MG63 (cell line): ENCODE measurements at places on chromosomes 7 and 10.

DNA sequence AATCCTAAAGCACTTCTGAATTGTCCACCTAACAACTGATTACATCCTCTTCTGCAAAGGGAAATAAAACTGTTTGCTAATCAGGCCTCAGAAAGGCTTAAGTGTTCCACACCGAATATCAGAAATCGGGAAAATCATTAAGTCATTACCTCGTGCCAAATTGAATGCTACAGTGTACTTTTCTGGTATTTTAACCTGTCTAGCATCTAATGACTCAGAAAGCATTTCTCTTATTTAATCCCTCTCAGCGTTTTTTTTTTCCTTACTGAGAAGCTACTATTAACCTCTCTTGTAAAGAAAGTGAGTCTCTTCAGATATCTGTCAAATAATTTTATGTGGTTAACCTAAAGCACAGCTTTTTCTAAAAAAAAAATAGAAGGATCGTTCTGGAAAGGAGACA lies 28.6 kb downstream of the VIM start:
- DNase-seq = no peak

DNA sequence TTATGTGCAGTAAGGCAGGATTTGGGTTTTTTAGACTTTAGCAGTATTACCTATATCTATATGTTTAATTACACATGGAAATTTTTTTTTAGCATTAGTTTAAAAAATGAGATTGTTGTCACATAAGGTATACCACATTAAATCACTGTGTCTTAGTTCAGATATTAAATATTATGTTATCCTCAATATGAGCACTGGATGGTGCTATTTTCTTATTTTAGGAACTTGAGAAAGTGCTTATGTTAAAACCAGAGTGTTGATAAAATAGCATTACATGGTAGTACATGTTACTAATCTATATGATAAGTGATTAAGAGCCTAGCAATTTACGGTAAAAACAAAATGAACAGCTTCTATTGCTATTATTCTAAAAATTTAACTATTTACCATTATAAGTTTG lies 28.8 kb downstream of the MIOS start:
- no peak for DNase-seq

GRCh38 chr7:93910076-93910994 lies 4.0 kb downstream of the GNGT1 start:
- peak; percentile 32 for DNase-seq

DNA sequence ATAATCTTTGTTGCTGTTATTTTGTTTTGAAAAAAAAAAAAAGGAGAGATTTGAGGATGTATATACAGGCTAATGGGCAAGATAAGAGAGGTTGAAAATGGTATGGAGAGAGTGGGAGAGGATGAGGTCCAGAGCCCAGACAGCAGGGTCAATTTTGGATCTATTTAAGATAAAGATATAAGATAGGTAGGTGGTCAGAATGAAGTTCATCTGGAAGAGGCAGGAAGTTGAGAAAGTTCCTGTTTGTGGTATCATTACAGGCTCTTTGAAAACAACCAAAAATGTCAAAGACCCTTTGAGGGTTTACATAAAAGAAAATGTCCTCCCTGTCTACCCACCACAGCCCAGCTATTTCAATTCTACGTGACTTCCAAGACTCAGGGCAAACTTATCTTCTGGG lies 7.5 kb downstream of the CEP41 start:
- no peak for DNase-seq

- DNase-seq = no peak
These were observed 80.8 kb upstream of the PLXNA4 start for GRCh38 chr7:132656846-132657776.

DNA sequence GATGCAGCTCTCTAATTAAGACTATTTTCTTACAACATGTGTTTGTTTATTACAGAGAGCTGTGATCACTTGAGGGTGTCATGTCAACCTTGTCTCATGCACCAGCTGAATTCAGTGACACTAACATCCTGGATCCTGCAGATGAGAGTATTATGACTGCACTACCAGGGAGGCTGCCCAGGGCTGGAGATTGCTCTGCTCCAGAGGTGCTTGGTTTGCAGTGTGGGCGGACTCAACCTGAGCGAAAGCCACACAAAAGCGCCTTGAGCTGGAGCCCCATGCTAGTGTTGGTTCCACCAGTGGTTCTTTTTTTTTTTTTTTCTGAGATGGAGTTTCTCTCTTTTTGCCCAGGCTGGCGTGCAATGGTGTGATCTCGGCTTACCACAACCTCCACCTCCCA lies 33.8 kb upstream of the ATXN7L1 start:
- no peak for DNase-seq

DNA sequence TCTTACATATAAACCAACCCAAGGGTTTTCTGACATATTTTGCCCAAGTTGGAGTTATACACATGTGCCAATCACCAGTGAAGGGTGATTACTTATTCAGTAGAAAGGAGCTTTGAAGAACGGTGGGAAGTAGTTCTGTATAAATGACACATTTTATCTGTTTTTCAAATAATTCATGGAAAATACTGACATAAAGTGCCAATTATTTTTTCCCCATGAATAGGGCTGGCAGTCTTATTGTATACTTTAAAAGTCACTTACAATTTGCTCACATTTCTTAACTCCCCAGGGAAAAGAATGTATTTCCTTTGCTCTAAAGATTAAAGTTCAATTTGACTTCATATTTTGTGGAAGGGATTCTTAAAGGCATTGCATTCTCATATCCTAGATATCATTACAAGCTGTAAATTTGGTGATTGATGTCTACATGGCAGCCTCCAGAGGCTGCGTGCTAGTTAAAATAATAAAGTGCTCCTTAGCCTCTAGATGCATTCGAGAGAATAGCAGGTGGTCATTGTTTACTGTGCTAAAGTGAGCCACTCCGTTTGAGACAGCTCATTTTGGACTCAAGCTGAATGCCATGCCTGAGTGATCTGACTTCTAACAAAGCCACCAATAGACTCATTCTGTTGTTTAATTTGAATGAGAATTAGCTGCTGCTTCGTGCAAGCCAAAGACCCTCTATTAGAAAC lies 148.8 kb upstream of the NRP1 start:
- DNase-seq = no peak

DNA sequence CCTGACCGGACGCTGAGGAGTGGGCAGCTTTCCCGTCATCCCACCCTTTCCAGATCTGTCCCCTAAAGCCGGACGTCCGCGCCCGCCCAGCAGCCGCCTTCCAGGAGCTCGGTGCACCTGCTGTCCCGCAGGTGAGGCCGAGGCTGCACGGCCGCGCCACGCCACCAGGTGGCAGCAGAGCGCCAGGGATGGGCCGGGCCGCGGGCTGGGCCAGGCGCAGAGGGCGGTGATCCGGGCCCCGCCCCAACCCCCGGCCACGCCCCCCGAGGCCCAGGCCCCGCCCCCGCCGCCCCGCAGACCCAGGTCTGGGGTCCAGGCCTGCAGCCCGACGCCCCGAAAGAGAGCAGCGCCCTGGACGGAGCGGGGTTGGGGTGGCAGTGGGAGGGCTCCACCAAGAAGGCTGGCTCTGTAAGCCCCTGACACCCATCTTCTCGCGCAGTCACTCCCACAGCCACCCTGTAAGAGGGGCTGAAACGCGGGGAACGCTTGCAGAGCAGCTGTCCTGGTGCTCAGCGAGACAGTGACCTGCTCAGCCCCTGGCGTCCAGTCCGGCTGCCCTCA lies 32.2 kb downstream of the FOXL3 start:
- DNase-seq = peak; percentile 37

DNA sequence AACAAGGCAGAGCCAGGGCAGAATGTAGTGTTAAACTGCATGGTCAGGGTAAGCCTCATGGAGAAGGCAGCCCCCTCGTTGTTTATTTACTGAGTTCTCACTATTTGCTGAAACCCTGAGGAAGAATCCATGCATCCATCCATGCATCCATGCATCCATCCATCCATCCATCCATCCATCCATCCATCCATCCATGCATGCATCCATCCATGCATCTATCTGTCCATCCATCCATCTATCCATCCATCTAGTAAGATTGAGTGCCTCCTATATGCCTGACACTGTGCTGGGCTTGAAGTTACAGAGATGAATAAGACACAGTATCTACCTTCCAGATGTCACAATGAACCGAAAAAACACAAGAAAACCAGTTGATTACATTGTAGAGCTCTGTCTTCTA lies 201.4 kb upstream of the AGK start:
- DNase-seq = no peak

GRCh38 chr7:87047-87446 lies 105.3 kb upstream of the FAM20C start:
- no peak for DNase-seq

GRCh38 chr7:24591152-24591551 lies 17.9 kb downstream of the PALS2 start:
- DNase-seq = no peak

GRCh38 chr7:116955340-116955739 lies 2.0 kb downstream of the ST7 start:
- DNase-seq = no peak

GRCh38 chr10:75187961-75188426 lies 22.6 kb upstream of the VDAC2 start:
- DNase-seq = peak; percentile 41

- peak; percentile 9 for DNase-seq
These were observed 11.2 kb downstream of the KPNA7 start for GRCh38 chr7:99196536-99197258.

DNA sequence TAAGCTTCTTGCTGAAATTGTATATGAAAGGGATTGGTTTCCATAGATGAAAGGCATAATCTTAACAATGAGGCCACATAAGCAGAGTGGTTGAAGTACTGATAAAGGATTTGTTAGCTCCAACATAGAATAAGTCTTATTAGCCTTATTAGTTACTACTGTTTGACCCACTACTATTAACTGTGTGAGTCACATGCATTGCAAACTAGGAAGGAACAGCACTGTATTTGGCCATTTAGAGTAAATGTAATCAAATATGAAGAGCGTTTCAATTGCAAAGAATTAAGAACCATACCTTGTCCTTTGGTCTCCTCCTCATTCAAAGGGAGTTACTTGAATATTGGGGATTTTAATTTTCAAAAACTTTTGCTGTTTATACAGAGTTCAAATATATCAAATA lies 428.9 kb downstream of the MDFIC start:
- no peak for DNase-seq

- DNase-seq = peak; percentile 17
These were observed 261.9 kb downstream of the PTPRN2 start for GRCh38 chr7:158325530-158326381.

DNA sequence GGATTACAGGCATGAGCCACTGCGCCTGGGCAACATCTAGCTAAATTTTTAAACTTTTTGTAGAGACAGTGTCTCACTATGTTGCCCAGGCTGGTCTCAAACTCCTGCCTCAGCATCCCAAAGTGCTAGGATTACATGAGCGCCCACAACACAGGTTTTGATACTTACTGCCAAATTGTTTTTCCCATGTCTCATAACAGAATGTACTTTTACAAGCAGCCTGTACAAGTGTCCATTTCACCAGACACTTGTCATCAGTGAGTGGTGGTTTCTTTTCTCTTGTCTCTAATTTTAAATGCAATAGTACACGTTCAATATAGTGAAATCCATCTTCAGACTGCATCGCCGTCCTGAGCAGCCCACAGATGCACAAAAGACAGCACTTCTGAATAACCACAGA lies 116.4 kb upstream of the LYZL2 start:
- no peak for DNase-seq

- DNase-seq = no peak
These were observed at the start of gene ZNF727 for GRCh38 chr7:64045301-64046040. Gene ZNF727 (plus strand): TSS chr7:64045434. CDS start chr7:64045622, 188 bp downstream.
